ENCODE measurements at places on chromosomes 7 and 10.

DNA sequence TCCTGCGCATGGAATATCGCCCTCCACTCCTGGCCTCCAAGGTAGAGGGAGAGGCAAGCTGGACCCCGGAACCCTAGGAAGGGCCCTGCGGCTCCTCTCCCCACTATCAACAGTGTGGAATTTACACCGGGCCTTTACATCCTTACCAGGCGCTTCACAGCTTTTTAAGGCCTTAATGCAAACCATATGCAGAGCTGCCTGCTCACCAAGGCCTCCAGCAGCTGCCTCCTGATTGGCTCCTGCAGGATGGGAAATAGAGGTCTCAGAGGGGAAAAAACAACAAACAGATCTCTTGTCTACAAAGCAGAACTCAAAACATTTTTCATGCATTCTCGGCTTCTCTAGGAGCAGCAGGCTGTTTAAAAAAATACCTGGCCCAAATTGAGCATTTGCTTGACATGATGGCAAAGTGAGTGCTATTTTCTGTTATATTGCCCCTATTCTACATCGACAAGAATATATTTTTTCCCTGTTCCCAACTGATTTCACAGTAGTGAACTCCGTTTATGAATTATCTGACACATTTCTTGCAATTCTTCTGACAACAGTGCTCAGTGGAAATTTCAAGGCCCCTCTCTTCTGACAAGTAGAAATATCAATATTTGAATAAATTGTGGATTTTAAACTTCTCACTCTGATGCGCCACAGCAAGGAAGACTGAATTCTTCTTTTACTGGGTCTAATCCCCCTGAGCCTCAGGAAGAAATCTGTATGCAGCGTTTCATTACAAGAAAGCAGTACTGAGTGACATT is 51.7 kb downstream of the EBF3 start:
- no peak for DNase-seq

DNA sequence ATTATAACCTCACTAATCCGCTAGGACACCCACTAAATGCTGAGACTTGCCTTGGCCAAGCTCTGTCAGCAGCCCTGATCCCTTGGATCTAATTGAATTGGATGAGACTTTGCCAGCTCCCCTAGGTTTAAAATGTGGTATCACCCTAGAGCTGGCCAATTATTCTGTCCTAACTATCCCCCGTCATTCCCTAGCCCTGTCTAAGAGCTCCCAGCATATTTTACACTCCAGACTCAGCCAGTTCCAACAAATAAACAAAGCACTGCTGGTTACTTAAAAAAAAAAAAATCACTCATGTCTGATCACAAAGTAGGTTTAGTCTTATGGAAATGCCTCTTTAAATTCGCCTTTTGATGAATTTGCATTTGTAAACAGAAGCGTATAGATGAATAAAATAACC is 147.9 kb upstream of the EGR2 start:
- DNase-seq: no peak

GRCh38 chr10:33808475-33808874 is 474.0 kb upstream of the NRP1 start:
- peak; percentile 30 for DNase-seq

DNA sequence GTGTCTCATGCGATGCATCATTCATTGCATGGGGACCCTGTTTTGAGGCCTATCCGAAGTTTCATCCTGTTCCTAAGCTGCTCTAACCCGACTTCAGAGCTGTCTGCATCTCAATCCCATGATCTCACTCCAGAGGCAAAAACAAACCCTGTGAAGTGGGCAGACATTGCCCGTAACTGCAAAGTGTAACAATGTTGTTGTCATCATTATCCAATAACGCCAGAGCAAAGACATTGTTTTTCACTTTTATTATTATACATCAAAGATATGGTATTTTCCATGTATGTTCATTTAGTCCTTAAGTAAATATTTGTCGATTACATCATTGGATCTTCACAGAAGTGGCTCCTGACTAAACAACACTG is 246.7 kb downstream of the KLF6 start:
- DNase-seq: no peak

DNA sequence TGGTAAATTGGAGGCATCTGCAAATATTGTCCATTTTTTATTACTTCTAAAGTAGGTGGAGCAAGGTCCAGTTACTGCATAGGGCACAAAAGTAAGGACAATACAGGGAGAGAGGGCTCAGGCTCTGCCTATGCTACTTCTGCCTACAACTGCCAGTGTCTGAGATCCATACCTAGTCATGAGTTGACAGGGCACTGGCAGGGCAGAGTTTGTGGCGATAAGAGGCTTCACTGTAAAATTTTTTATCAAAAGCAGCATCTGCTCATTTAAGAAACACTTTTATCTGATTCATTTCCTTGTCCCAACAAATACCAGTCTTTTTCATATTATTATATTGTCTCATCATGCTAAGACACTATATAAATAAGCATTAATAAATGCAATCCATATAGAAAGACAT is 178.0 kb downstream of the LRRN3 start:
- DNase-seq: no peak

- no peak for DNase-seq
These were observed 28.1 kb downstream of the LRRC4 start for GRCh38 chr7:128003167-128003566.

DNA sequence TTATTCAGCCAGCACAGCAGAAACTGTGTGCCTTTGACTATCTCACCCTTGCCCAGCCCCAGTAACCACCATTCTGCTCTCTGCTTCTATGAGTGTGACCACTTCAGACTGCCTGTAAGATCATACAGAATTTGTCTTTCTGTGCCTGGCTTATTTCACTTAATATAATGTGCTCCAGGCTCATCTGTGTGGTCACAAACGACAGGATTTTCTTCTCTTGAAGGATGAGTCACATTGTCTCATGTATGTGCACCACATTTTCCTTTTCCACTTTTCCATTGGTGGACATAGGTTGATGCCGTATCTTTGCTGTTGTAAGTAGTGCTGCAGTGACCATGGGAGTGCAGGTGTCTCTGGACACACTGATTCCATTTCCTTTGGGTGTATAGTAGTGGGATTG is 122.5 kb upstream of the LANCL2 start:
- no peak for DNase-seq

- DNase-seq: no peak
These were observed 62.9 kb downstream of the GRM8 start for GRCh38 chr7:127189886-127190285.

DNA sequence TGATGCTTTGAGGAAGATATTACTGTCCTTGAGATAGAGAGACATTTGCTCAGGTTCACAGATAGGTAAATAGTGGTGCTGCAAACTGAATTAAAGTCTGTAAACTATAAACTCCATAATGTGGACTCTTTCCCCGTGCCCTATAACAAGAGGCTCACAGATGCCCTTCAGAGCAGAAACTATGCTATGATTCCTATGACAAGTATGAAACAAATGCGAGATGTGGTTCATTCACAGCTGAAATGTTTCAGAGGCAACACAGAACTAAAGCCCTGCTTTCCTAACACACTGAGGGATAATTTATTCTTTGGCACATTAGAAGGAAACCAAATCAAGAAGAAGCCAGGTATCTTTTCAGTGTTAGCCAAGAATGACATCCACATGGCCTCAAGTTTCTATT is 13.4 kb downstream of the CHUK start:
- DNase-seq: no peak

- DNase-seq: no peak
These were observed 54.8 kb downstream of the DPY19L1 start for GRCh38 chr7:34982371-34983019.
